Femur (tissue), 1 donor: ENCODE measurements at places on chromosomes 11 and 22.

GRCh38 chr22:23565915-23566704, 14.0 kb downstream of the IGLL1 start:
- peak; percentile 48 for DNase-seq

GRCh38 chr11:87290304-87290922, 252.7 kb downstream of the TMEM135 start:
- no peak for DNase-seq

GRCh38 chr11:127074151-127074761, 73.7 kb upstream of the KIRREL3 start:
- DNase-seq, result no peak

- no peak for DNase-seq
Measured at GRCh38 chr22:28977481-28977971, 84.1 kb downstream of the C22orf31 start.

DNA sequence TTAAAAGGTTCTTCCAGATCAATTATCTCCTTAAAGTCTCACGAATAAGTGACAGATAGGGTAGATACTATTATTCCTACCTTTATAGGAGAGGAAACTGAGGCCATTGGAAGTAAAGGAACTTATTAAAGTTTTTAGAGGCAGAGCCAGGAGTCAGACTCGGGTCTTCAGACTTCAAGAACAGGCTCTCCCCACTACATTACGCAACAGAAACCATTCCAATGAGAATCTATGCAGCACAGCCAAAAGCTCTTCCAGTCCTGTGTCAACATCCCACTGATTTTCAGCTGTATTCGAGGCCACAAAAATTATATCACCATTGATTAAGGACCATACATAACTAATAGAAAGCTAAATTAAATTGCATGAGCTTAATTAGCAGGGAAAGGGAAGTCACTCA, 77.4 kb downstream of the RELT start:
- DNase-seq, result no peak

DNA sequence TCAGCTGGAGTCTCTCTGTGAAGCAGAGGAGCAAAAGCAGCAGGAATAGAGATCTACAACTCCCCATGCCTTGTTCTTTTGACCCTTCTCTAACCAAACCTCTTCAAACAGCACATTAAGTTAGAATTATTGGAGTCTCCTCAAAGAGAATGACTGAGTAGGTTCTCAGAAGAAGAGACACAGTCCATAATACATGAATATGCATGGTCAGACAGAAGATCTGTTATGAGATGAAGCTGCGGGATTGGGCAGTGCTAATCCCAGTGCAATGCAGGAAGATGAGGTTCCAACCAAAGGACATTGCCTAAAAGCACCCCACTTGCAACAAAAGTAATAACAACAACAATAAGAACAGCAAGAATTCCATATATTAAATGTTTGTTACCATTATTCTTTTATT, 887.9 kb upstream of the TENM4 start:
- no peak for DNase-seq

- peak; percentile 91 for DNase-seq
Measured at GRCh38 chr11:65314501-65315203, at the start of gene CDC42EP2. Gene CDC42EP2, plus strand, starts transcription at chr11:65314866. Its CDS starts 6,033 bp downstream, at chr11:65320899.

- no peak for DNase-seq
Measured at GRCh38 chr11:116042146-116042545, 537.9 kb upstream of the CADM1 start.

DNA sequence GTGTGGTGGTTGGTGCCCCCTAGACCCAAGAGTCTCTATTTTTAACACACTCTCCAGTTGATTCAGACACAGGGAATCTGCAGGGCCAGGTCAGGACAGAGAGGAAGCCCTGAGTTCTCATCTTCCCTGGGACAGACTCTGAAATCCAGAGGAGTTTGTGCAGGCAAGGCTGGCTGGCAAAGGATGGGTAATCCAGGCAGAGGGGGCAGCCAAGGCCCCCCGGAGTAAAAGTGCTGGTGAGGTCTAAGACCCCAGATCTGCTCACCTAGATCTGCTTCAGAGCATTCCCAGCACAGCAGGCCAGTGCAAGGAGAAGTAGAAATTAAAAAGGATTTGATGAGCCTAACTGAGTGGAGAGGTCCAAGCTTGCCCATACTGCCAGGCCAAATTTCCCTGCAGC, 40.6 kb upstream of the MN1 start:
- no peak for DNase-seq

DNA sequence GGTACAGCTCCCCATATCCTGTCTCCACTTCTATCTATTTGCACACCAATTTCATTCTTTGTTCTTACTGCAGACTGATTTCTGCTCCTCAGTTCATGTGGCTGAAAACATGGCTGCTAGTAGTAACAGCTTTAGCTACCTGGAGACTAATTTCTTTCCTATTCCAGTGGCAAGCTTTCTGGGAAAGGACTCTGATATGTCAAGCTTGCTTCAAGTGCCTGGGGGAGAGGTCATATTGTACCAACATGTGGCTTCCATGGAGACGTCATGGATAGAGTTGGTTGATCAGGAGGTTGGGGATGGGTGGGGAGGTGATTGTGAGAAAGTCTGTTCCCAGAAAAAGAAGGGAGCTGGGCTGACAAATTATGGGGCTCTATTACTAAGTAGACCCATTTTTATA, 44.9 kb downstream of the ADM start:
- no peak for DNase-seq

DNA sequence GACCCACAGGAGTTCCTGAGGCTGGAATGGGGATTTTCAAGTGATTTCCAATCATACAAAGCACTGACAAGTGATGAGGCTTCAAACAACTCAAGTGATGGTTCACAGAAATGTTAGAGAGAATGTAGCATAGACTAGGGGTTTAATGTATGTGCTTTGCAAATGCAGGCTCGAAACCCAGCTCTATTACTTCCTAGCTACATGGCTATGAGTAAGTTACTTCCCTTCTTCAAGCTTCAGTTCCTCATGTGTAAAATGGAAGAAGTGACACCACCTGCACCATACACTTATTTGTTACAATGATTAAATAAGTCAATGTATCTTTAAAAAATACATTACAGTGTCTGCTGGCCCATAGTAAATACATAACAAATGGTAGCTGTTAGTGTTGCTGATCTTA, 139.8 kb downstream of the CCDC81 start:
- DNase-seq, result no peak

- DNase-seq, result no peak
Measured at GRCh38 chr11:62333768-62334167, 3.5 kb upstream of the ASRGL1 start.

DNA sequence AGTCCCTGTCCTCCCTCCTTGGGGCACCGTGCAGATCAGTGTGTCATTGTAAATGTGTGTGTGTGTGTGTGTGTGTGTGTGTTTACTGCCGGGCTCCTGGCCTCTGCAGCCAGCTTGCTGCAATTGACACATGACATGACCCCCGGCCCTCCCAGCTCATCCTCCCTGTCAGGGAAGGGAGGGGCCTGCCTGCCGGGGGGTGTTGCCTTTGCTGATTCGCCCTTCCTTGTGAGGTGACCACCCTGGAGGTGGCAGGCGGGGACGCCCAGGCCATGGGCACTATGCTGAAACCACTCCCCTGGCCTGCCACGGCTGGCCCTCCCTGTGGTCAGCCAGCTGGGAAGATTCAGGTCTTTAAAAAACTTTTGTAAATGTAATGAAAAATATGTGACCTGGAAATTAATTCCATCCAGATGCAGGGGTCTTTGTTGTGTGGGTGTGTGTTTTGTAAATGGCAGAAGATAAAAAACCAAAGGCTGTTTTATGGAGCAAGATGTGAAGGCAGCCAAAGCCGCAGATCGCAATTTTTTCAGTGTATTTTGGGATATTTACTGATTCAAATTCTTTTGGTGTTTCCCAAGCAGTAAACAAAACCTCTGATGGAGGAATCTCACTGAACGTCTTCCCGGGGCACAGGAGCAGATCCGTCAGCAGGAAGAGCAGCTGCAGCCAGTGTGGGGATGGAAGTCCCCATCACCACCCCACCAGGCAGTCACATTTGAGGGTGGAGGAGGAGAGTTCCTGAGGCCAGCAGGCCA, 23.2 kb downstream of the SHISAL1 start:
- no peak for DNase-seq

GRCh38 chr11:68818181-68818580, 23.5 kb downstream of the CPT1A start:
- DNase-seq, result no peak

DNA sequence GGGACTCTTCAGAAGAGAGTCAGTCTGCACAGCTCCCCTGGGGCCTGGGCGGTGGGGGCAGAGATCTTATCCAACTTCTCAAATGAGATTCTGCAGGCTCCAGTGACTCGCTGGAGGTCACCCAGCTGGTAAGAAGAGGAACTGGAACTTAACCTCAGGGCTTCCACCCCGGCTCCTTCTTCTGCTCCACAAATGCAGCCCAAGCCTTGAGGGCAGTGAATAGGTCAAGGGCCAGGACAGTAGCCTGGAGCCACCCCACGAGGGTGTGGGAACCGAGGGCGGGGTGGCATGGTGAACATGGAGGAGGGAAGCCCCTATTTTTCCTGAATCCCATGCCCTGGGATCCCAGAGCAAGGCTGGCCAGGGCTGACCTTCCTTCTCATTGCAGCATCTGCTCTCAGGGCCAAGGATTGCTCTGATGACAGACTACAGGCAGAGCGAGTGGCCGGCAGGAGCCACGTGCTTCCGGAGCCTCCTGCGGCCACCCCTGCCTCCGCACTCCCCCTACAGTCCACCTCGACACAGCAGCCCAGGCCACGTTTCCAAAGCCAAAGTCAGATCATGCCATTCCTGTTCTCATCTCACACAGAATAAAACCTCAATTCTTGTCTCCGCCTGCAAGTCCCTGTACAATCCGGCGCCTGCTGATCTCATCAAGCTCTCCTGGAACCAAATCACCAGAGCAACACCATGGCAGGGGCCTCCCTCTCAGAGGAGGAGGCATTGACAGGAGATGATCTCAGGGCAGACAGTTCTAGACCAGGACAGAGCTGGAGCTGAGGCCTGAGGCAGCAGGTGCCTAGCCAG, 21.1 kb upstream of the UPK3A start:
- DNase-seq, result peak; percentile 80

DNA sequence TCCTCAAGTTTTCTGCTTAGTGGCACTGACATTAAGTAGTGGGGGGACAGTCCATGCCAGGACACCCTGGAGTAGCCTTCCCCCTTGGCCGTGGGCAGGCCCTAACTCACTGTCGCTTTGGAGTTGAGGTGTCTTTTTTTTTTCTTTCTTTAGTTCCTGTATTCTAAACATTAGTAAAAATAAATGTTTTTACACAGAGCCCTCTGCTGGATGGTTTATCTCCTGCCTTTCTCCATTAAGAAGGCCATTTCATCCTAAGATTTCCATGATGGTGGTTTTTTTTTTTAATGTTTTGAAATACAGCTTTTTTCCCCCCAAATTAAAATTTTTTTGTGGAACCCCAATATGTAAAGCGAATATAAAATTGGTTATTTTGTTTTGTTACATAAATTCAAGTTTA, 1.8 kb upstream of the TIGD3 start:
- DNase-seq, result no peak

GRCh38 chr11:64745521-64746328, 1.8 kb upstream of the RASGRP2 start:
- DNase-seq, result peak; percentile 89

DNA sequence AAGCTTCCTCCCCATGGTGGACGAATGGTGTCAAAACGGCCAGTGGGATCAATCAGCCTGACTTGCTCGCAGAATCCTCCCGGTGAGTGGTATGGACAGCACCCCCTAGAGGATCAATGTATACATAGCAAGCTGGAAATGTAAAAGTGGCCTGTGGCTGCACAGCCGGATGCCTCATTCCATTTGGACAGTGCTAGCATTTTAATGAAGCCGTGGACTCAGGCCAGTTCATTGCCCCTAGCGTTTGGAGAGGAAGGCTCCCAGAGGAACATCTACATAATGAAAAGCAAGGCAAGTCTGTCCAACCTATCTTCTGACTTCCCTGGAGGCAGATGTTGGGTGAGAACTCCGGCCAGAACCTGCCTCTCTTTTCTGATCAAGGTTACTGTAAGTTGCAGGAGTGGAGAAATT, 942.3 kb downstream of the NTM start:
- DNase-seq, result no peak

DNA sequence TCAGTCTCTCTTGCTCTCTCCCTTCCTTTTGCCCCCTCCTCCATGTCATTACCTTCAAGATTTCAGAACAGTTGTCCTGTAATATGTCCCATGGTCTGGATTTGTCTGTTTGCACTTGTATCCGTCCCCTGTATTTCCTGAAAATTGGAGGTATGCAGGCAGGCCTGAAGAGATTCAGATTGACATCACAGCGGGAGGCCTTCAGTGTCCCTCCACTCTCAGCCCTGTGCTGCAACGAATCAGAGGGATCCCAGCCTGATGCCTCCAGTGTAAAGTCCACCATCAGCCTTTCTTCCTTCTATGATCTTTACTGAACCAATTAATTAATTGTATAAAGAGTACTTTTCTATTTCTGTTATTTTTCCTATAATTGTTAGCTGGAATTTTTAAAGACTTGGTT, 57.3 kb downstream of the ELMOD1 start:
- DNase-seq, result no peak

GRCh38 chr11:32597921-32598320, 14.3 kb downstream of the EIF3M start:
- DNase-seq, result no peak

- no peak for DNase-seq
Measured at GRCh38 chr11:20443596-20443995, 56.1 kb downstream of the PRMT3 start.

GRCh38 chr22:36386351-36386899, 1.3 kb downstream of the MYH9 start:
- peak; percentile 48 for DNase-seq

DNA sequence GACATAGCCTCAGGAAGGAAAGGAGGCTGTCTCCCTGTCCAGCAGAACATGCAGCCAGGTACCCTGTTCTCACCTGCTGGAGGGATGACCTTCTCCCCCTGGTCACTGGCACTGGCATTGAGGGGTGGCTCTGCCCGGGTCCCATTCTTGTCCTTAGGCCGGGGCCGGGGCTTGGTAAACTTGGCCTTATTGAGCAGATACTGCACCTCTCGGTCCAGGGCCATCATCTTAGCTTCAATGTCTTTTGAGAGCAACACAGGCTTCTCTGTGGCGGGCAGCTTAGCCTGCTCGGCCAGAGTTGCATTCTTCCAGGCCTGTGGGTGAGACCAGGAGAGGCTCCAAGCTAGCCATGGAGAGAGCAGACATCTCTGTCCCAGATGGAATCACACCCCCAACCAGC, 10.5 kb downstream of the HYOU1 start:
- DNase-seq, result no peak

DNA sequence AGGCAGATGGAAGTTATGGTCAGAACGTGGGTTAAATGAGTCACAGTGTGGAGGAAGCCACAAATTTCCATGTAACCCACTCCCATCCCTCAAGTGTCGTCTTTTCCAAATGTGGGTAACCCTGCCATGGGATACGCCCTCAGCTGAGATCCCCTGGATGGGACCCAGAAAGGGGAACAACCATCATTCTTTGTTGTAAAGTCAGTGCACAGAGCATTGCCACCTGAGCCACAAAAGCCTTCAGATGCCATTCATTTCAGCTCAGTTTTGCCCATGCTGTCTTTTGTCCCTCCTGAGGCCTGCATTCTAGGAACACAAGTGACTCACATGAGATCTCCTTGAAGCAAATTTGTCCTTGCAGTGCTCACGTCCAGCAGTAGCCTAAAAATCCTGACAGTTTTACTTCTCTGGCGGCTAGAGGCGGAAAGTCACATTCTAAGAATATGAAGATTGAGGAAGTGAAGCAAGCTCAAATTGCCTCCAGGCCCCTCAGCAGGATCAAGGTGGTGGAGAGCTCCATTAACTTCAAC, 30.6 kb downstream of the MMP13 start:
- peak; percentile 24 for DNase-seq

GRCh38 chr11:46330154-46330553, 17.1 kb upstream of the DGKZ start:
- DNase-seq, result no peak

GRCh38 chr11:29527391-29527936, 489.4 kb downstream of the KCNA4 start:
- no peak for DNase-seq

- DNase-seq, result peak; percentile 77
Measured at GRCh38 chr11:66070604-66071380, 720 bp downstream of the PACS1 start.
